ENCODE measurements at places on chromosomes 2 and 18.

GRCh38 chr2:197710424-197711042 lies 5.4 kb downstream of the MARS2 start:
- no peak for DNase-seq

DNA sequence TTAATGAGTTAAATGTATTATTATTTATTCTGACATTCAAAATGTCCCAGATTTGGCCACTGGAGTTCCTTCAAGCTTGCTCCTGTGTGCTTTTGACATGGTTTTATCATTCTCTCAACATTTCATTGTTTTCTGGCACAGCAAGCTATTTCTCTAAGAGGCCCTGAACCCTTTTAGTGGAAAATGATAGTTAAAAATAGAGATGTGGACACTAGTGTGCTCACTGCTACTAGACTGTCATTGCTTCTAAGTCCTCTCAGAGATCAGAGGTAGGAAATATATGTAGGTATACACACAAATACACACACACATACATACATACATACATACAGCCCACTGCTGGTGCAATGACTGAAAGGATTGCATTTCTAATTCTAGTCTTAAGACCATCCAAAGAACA lies 25.5 kb downstream of the WDPCP start:
- DNase-seq: no peak

GRCh38 chr2:236221798-236222197 lies 42.4 kb downstream of the ASB18 start:
- no peak for DNase-seq

GRCh38 chr2:60628615-60629304 lies 75.3 kb upstream of the BCL11A start:
- DNase-seq: no peak

DNA sequence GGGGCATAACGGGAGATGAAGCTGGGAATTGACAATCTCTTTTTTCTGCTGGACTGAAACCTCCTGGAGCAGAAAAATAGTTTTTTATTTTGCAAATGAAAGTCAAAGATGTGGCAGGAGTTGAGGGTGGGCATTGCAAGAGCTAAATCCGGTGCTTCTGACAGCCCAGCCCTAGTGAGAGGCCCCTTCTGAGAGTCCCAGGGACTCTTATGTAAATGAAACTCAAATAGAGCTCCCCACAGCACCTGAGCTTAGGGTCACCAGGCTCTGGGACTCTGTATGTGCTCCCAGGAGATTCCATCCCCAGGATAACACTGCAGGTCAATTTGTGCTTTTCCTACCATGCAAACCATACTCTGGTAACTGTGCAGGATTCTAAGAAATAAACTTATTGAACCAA lies 192.8 kb downstream of the ANKRD30B start:
- no peak for DNase-seq

GRCh38 chr2:214481204-214481603 lies 70.3 kb downstream of the VWC2L start:
- peak; percentile 3 for DNase-seq

- no peak for DNase-seq
Measured at GRCh38 chr2:177380181-177380580, 12.4 kb upstream of the AGPS start.

DNA sequence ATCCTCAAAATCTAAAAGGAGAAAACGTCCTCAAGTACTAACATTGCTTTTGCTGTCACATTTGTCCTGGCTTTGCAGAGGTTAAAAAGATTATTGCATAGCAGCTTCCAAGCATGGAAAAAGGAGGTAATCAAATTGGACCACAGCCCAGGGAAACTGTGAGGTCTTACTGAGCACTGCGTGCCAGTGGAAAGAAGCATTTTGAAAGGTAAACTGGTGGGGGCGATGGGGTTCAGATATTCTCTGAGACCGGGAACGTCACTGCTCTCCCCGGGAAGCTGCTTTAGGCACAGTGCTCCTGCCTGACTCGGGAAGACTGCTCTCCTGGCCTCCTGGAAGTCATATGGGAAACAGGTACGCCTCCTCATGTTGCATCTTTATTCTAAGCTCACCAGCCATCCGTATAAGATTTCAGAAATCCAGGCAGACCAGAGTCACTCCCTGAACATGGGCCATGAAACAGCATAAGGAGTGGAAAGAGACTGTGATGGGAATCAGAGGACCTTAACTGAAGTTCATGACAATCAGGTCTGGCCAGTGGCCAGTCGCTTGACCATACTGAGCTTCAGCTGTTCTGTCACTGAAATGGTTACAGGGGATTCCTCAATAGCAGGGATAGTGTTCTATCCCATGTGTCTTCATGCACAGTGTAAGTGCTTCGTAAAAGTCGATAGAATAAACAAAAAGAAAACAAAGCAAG lies 284.1 kb downstream of the TRIB2 start:
- DNase-seq: no peak

GRCh38 chr2:46304635-46305034 lies 7.4 kb downstream of the EPAS1 start:
- DNase-seq: no peak

DNA sequence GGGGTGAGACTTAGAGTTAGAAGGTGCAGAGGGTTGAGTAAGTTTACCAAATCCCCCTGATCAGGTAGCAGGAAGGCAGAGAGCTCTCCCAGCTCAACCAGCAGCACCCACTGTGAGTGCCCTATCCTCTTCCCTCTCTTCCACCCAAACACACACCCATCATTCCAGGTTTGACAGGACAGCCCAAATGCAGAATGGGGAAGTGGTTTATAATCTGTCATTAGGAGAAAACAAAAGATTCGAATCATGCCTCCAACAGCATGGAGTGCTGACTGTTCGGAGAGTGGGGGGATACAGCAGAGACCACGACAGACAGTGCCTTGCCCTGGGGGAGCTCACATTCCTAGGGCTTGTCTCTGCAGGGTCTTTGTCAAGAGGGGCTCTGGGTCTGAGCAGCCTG lies 11.7 kb downstream of the CXCR2 start:
- DNase-seq: no peak

GRCh38 chr2:118773826-118774225 lies 73.6 kb downstream of the EN1 start:
- no peak for DNase-seq

GRCh38 chr18:13067124-13067523 lies 76.0 kb downstream of the CEP192 start:
- no peak for DNase-seq

GRCh38 chr2:8624855-8625398 lies 56.9 kb upstream of the ID2 start:
- DNase-seq: no peak

DNA sequence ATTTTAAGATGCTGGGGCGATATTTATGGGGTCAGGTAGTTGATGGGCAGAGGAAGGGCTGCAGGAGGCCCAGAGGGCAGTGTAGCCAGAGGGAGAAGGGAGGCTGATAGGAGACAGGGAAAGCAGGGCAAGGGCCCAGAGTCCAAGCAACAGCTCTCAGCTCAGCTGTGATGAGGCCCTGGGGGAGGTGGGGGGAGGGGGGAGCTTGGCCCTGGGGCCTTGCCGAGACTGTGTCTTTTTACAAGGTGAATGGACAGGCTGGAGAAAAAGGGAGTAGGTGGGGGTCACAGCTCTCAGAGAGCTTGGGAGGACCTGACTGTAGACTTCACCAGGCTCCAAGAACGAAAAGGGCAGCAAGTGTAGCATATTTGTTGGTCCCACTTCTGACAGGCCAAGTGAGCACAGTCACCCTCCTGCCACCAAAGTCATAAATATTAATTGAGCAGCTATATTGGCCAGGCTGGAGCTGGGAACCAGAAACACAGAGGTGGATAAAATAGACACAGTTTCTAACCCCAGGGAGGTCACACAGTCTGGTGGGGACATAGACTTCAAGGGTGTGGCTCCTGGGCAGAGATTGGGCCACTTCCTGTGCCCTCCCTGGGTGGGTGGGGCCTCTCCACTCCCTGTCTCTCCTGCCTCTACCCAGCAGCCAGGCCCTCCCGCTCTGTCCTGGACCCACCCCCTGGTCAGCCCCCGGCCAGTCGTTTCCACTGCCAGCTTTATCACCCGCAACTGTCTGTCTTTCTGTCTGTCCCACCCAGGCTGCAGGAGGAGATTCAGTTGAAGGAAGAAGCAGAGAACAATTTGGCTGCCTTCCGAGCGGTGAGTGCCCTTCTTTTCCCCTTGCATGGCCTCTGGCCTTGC lies 1.4 kb downstream of the DES start:
- DNase-seq: no peak

- DNase-seq: no peak
Measured at GRCh38 chr2:238183821-238184220, 19.7 kb downstream of the ILKAP start.

- DNase-seq: no peak
Measured at GRCh38 chr2:83695037-83695436, 764.0 kb downstream of the SUCLG1 start.

DNA sequence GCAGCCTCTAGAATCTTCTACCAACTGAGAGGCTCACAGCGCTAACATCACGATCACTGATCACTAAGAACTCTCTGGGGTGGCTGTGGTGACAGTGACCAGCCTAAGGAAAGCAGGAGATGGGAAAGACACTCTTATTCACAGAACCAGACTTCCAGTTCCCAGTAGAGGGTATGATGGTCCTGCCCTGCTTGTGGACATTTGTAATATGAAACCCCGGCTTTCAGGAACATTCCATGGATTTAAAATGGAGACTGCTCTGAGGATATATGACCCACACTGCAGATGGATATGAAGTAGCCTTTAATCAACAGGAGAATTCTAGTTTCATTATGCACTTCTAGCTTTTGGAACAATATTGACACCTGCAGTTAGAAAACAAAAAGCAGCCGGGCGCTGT lies 131.8 kb downstream of the AFF3 start:
- DNase-seq: no peak

GRCh38 chr18:67514901-67515540 lies 1.5 kb downstream of the DSEL start:
- DNase-seq: no peak

GRCh38 chr2:114468343-114468742 lies 25.9 kb downstream of the DPP10 start:
- no peak for DNase-seq

DNA sequence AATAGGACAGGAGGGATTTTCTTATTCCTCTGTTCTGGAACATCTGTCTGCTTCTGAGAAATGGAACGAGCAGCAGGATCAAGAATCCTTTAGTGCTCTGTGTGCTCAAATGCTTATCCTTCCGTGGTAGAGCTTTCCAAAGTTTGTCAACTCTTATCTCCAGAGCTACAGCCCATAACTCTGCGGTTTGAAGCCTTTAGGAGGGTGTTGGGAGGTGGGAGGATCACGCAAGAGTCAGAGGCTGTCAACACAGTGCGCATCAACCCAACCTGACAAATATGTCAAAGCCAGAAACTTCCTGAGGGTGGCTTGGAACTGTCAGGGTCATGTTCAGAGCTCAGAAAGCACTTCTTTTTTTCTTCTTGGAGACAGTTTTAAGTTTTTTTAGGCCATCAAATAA lies 95.9 kb downstream of the CRIM1 start:
- no peak for DNase-seq
